Activated CD8-positive, alpha-beta T cell treated with anti-CD3 and anti-CD28 coated beads for 36 hours (primary cell): ENCODE measurements at places on chromosomes 16 and 17. TPM values are rescaled to one million over a fixed set of nuclear protein-coding genes. Genes with fewer than 3 reads are reported as not detected.

Gene CD300E
- total RNA-seq, result not detected

Gene KRTAP1-1
- not detected for total RNA-seq

Gene KCNH6
- not detected for total RNA-seq

Gene UNC119
- total RNA-seq, result 43.6 TPM

Gene GUCY2D
- not detected for total RNA-seq

Gene SCIMP
- total RNA-seq, result 0.13 TPM

Gene CPHXL2
- total RNA-seq, result not detected

Gene CLEC18B
- not detected for total RNA-seq

Gene CDT1
- 182 TPM for total RNA-seq

Gene SLC52A1
- total RNA-seq, result 0.14 TPM

Gene VTN
- 0.11 TPM for total RNA-seq

Gene NEUROD2
- total RNA-seq, result not detected

Gene CHST5
- total RNA-seq, result not detected

Gene SLC16A13
- 5.9 TPM for total RNA-seq

Gene TMEM114
- total RNA-seq, result not detected

Gene RSPRY1
- total RNA-seq, result 24.5 TPM

Gene PRSS21
- total RNA-seq, result 12.5 TPM

Gene STH
- not detected for total RNA-seq

Gene CCL17
- 2.1 TPM for total RNA-seq

Gene ACAP1
- total RNA-seq, result 342 TPM

Gene MT1F
- 7.7 TPM for total RNA-seq

Gene PLA2G10
- not detected for total RNA-seq

Gene FOXC2
- not detected for total RNA-seq

Gene CTRB1
- not detected for total RNA-seq

Gene TNFRSF13B
- not detected for total RNA-seq

Gene CCL4L2
- total RNA-seq, result 95.1 TPM

Gene CA4
- not detected for total RNA-seq

Gene EIF1
- total RNA-seq, result 930 TPM

Gene GAS7
- total RNA-seq, result 2.1 TPM

Gene RAMP2
- total RNA-seq, result not detected

Gene ACSM2B
- not detected for total RNA-seq

Gene PYY
- not detected for total RNA-seq

Gene HCRT
- total RNA-seq, result not detected

Gene NPIPA2
- 2.0 TPM for total RNA-seq

Gene HSF4
- total RNA-seq, result 56.0 TPM

Gene SLC4A1
- not detected for total RNA-seq

Gene CAMKK1
- total RNA-seq, result 6.9 TPM

Gene MARCHF10
- not detected for total RNA-seq

Gene ACSM5
- not detected for total RNA-seq

Gene SLC46A1
- 2.1 TPM for total RNA-seq

Gene XYLT2
- total RNA-seq, result 25.3 TPM

Gene SMIM36
- not detected for total RNA-seq

Gene KRT17
- not detected for total RNA-seq
